ENCODE measurements at places on chromosomes 2 and 18. TPM values are rescaled to one million over a fixed set of nuclear protein-coding genes. Genes with fewer than 3 reads are reported as not detected.

PLCD4 gene
- 2.0 TPM for total RNA-seq

ZCCHC2 gene
- total RNA-seq: 3.6 TPM

ANO7 gene
- total RNA-seq: 0.36 TPM

L3MBTL4 gene
- under 0.01 TPM for total RNA-seq

TBC1D8 gene
- total RNA-seq: 1.3 TPM

CLHC1 gene
- total RNA-seq: 4.7 TPM

COLEC12 gene
- total RNA-seq: 2.3 TPM

LRRTM4 gene
- total RNA-seq: not detected

LANCL1 gene
- 53.8 TPM for total RNA-seq

SPC25 gene
- 2.0 TPM for total RNA-seq

SCN3A gene
- total RNA-seq: 1.4 TPM

DSEL gene
- total RNA-seq: 100 TPM

SDC1 gene
- total RNA-seq: 22.0 TPM

CRYGD gene
- not detected for total RNA-seq

SAG gene
- not detected for total RNA-seq

ARHGEF33 gene
- 0.18 TPM for total RNA-seq

MAL gene
- not detected for total RNA-seq

CFAP65 gene
- total RNA-seq: not detected

DNAJC5G gene
- total RNA-seq: not detected

SNRNP27 gene
- total RNA-seq: 8.8 TPM

LIMS4 gene
- total RNA-seq: 2.5 TPM

XDH gene
- total RNA-seq: 0.83 TPM

ELMOD3 gene
- total RNA-seq: 10.8 TPM

EML6 gene
- 0.18 TPM for total RNA-seq

FLACC1 gene
- 0.56 TPM for total RNA-seq

CUL3 gene
- total RNA-seq: 78.3 TPM

HOXD13 gene
- total RNA-seq: not detected

MAB21L4 gene
- not detected for total RNA-seq

AMER3 gene
- not detected for total RNA-seq

IL1F10 gene
- total RNA-seq: not detected

PRKAG3 gene
- not detected for total RNA-seq

SERPINB3 gene
- total RNA-seq: not detected

FOXI3 gene
- not detected for total RNA-seq

STEAP3 gene
- 18.9 TPM for total RNA-seq

DSG2 gene
- total RNA-seq: 1.7 TPM

VWA3B gene
- not detected for total RNA-seq

IL1RN gene
- not detected for total RNA-seq

TMEM169 gene
- total RNA-seq: 0.83 TPM

VWC2L gene
- total RNA-seq: not detected

ACOXL gene
- not detected for total RNA-seq

RNF25 gene
- total RNA-seq: 54.4 TPM

PSMA8 gene
- not detected for total RNA-seq

GULP1 gene
- total RNA-seq: 40.1 TPM

PIEZO2 gene
- 3.3 TPM for total RNA-seq

Measured in IMR-90 (cell line).